ENCODE measurements at places on chromosomes 11 and 22.
A peak's percentile ranks its signal among the peaks of the same experiment; 100 is the strongest.

- DNase-seq, result no peak
These were observed 7.2 kb downstream of the DDX10 start for GRCh38 chr11:108672113-108672512.

DNA sequence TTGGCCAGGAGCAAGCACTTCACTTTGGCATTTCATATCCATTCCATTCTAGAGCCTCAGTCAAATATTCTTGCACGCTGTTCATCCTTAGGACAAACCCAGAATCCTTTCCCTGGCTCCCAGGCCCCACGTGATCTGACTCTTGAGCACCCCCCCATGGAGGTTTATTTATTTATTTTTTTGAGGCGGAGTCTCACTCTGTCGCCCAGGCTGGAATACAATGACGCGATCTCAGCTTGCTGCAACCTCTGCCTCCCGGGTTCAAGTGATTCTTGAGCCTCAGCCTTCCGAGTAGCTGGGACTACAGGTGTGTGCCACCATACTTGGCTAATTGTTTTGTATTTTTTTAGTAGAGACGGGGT, 12.7 kb upstream of the TSGA10IP start:
- no peak for DNase-seq

DNA sequence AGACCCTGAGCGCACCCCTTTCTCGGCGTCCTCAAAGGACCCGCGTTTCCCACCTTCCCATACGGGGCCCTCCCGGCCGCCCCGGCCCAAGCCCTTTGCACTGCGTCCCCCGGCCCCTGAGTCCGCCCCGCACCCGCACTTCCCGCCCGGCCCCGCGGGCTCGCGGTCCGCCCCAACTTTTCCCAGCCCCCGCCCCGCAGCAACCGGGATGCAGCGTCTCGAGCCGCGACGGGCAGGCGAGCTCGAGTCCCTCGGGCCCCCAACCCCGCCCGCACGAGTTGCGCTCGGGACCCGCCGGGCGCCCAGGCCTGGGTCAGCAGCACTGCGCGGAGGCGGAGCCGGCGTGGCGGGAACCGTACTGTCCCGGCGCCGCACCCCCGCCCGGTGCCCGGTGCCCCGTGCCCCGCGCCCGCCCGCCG, 371 bp downstream of the SMCO4 start:
- no peak for DNase-seq

DNA sequence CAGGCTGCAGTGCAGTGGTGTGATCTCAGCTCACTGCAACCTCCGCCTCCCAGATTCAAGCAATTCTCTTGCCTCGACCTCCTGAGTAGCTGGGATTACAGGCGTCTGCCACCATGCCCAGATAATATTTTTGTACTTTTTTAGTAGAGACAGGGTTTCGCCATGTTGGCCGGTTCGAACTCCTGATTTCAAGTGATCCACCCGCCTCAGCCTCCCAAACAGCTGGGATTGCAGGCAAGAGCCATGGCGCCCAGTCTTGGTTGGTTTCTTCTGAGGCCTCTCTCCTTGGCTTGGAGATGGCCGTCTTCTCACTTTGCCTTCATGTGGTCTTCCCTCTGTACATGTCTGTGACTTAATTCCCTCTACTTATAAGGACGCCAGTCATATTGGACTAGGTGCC, 254.6 kb downstream of the BUD13 start:
- no peak for DNase-seq

DNA sequence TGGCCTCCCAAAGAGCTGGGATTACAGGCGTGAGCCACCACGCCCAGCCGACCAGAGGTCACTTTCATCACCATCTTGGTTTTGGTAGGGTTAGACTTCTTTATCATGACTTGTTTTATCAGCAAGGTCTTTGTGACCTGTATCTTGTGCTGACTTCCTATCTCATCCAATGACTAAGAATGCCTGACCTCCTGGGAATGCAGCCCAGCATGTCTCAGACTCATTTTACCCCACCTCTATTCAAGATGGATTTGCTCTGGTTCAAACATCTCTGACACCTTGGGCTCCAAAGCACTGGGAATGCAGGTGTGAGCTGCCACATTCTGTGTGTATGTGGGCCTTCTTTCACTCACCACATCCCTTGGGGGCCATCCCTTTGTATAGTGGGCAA, 5.1 kb upstream of the TALDO1 start:
- DNase-seq, result no peak

GRCh38 chr11:103961010-103961409, 75.4 kb upstream of the DDI1 start:
- DNase-seq, result no peak

GRCh38 chr11:16926883-16927626, 87.2 kb downstream of the PLEKHA7 start:
- no peak for DNase-seq

GRCh38 chr11:126134461-126135155, 71.9 kb upstream of the CDON start:
- DNase-seq, result no peak

DNA sequence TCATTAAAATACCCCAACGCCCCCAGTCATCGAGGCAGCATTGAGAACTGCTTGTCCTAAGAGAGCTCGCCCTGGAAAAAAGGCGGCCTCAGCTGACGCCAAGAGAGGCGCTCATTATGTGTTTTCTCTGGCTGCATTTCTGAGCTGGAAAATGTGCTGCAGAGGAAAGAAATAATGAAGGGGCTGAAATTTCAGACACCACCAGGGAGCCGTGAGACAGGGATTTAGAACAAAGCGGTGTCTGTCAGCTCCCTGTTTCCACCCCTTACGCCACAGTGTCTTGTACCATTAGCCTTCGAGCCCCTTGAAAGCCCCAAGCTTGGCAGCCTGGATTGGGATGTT, 14.4 kb downstream of the USH1C start:
- DNase-seq, result no peak

- no peak for DNase-seq
These were observed at the start of gene CCDC83 for GRCh38 chr11:85855341-85855656. Gene CCDC83 (plus strand): TSS chr11:85855383. CDS start chr11:85865124, 9,741 bp downstream.

- no peak for DNase-seq
These were observed 11.6 kb downstream of the MRGPRF start for GRCh38 chr11:69001243-69002081.

DNA sequence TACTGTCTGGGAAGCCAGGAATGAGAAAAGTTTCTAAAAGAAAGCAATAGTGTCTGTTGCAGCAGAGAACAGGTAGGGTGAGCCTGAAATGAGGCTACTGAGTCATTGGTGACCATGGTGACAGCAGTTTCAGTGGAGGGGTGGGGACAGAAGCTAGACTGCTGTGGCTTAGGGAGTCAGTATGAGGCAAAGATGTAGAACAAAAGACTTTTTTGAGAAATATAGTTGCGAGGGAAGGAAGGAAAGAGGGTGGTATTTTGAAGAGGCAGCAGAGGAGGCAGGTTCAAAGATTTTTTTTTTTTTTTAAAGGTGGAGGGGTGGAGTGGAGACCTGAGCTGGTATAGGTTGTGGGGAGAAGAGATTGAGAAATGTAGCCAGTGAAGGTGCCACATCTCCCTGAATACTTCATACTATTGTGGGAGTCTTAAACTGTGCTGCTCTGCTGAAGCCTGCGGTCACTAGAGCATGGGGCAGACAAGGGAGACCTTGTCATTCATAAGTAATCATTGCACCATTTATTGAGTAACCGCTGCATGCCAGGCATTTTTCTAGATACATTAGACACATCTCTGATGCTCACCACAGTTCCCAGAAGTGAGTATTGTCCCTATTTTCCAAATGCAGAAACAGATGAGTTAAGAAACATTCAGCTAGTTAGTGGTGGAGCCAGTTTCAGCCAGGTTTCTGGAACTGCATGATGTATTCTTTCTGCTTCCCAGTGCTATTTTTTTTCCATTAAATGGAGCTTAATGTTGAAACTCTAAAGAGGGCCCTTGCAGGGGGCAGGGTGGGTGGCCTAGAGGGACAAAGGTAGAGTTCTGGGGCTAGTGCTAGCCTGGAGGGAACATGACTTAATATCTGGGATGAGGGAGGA, 49.9 kb downstream of the STIM1 start:
- DNase-seq, result no peak

GRCh38 chr11:11981840-11982239, 26.6 kb downstream of the DKK3 start:
- DNase-seq, result no peak

- DNase-seq, result no peak
These were observed 40.9 kb upstream of the SUSD2 start for GRCh38 chr22:24140357-24140756.

DNA sequence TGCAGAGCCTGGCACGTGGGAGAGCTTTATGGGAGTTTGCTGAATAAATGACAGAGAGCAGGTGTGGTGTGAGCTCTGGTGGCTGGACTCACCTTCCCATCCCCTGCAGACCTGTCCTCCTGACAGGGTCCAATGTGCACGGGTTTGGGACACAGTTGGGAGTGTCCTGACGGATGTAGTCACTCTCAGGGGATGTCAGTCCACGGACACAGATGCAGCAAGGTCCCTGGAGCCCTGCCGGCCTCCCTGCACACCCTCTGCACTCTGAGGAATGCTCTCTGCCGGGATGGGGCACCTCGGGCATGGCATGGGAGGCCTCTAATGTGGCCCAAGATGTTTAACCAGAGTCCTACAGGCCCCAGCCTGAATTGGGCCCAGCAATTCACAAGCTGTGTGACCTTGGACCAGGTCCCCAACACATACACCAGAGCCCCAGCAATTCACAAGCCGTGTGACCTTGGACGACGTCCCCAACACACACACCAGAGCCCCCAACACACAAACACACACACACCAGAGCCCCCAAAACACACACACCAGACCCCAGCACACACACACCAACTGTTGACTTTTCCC, 30.0 kb upstream of the RFPL3 start:
- no peak for DNase-seq

DNA sequence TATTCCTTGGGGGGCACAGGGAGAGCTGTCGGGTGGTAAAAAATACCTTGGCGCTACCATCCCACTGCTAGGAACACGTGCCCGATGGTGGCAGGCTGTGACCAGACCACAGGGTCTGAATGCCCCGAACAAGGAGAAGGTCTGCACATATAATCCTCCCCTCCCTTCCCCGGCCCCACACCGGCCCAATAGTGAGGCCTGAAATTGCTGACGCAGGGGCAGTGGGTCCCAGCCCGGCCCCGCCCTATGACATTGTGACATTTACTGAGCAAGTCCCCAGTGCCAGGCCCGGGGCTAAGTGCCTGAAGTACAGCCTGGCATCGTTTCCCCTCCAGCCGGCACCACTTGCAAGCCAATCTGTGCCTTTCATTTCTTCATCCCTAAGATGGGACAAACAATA, 19.5 kb downstream of the MN1 start:
- no peak for DNase-seq

DNA sequence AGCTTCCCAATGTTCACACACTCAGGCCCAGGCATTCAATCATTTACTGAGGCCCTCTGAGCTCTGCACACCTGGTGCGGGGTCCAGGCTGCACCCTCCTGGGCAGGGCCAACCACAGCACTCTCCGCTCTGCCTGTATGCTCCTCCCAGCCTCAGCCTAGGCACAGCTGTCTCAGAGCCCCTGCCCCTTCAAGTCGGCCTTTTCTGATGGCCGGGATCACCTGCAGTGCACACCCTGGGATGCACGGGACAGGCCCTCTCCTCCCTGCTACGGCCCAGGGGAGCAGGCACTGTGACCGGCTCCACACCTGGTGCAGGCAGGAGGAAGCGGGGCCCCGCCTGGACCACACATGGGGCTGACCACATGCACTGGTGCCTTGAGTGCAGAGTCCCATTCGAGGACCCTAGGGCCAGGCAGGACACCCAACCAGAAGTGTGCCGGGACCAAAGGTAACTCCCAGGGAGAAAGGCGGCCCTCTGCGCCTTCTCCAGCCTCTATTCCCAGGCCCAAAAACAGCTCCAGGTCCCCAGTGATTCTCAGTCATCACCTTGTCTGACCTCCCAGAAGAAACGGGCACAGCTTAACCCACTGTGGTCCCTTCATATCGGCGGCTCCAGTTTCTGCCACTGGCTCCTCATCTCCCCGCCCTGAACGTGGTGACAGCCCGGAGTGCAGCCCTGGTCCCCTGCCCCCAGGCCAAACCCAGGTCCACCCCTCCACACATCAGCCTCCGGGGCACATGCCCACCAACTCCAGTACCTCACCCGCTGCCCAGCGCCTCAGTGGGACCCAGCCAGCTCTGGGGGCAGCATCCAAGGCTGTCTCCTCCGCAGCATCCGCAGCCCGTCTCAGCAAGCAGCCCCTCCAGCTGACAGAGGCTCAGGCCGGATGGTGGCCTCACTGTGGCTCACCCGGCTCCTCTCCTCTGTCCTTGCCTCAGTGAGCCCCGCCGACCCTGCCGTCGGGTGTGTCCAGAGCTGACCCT, 17.5 kb downstream of the SULT4A1 start:
- DNase-seq, result no peak

- DNase-seq, result peak; percentile 1
These were observed 52.9 kb upstream of the CARS1 start for GRCh38 chr11:3109921-3110706.

- DNase-seq, result no peak
These were observed 101.8 kb downstream of the KIRREL3 start for GRCh38 chr11:126898802-126899201.

DNA sequence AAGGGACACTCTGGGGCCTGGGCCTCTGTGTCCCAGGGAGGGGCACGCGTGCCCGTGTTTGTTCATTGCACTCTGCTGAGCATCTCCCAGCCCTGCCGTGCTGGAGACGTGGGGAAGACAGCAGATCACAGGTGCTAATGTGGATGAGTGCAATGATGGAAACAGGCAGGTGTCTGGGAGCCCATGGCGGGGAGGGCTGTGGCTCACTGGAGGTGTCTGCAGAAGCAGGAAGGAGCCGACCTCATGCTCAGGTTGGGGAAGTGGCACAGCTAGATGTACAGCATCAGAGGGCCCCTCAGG, 7.9 kb downstream of the TMEM258 start:
- DNase-seq, result no peak

DNA sequence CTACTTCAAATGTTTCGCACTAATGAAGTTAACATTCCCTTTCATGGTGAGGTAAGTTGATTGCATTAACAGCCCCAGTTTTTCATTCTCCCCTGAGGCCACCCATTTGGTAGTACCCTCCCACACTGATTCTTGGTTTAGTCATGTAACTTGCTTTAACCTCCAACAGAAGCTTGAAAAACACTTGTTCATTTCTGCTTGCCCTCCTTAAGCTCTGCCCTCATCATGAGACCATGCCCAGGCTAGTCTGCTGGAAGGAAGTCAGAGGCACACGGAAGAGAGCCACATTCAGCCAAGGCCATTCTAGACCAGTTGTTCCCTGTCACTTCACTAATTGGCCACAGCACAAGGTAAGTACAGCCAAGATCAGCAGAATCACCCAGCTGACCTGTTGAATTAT, 50.7 kb upstream of the CD44 start:
- no peak for DNase-seq

- no peak for DNase-seq
These were observed 174.5 kb upstream of the NTM start for GRCh38 chr11:131195661-131196517.

DNA sequence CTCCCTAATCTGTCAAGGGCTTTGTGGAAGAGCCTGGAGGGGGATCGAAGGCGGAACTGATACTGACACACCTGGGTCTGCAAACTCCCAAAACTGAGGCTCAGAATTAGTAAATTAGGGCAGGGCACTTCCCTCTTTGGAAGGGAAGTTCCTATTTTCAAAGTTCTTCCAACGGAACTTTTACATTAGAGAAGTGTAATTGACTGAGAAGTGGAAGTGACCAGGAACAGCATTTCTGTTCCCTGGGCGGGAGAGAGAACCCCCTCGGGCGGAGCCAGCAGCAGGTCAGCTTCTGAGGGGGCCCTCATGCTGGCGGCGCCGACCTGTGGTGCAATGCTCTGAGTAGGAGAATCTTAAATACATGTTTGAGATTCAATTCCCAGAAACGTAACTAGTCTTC, 1.1 kb upstream of the CBL start:
- no peak for DNase-seq

All from thoracic aorta (tissue), 2 donors.